AG04450 (cell line): ENCODE measurements at places on chromosomes 4 and X.

DNA sequence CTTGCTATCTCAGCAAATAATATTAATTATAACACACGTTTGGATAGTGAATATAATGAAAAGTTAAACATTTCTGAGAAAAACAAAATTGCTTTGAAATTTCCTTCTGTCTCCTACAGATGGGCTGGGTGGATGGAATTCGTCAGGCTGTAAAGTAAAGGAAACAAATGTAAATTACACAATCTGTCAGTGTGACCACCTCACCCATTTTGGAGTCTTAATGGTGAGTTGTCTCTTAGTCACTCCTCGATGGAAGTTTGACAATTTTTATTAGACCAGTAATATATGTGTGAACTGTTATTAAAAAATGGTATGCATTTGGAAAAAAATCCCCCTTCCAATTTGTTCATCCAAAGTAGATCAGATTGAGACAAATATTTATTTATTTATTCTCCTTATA, 92.5 kb upstream of the BRS3 start:
- no peak for DNase-seq

GRCh38 chr4:119027811-119028210, 107.8 kb upstream of the MYOZ2 start:
- DNase-seq: no peak

DNA sequence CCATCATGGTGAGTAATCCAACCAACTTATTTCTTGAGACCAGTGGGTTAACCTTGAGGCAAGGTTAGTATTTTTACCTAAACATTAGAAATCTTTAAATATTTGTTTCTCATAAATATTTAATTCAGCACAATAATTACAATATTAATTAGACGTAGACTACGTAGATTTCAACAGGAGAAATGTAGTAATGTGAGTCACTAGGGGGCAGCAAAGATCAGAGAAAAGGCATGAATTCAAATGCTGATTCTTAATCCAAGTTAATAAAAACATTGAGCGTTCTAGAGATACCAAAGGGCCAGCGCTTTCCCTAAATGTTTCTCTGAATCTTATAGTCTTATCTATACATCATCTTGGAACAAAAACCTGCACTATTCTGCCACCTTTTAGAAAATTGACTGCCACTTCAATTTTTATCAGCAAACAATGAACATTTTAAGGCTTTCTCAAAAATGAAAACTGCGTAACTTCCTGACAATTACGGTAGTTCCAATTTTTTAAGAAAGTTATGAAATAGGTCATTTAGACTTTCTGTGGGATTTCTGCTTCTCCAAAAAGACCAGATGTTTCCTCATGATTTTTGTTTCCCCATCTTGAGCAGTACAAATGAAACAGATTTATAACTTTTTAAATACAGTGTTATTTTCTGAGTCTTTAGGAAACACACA, 180.7 kb downstream of the GASK1B start:
- peak; percentile 54 for DNase-seq

DNA sequence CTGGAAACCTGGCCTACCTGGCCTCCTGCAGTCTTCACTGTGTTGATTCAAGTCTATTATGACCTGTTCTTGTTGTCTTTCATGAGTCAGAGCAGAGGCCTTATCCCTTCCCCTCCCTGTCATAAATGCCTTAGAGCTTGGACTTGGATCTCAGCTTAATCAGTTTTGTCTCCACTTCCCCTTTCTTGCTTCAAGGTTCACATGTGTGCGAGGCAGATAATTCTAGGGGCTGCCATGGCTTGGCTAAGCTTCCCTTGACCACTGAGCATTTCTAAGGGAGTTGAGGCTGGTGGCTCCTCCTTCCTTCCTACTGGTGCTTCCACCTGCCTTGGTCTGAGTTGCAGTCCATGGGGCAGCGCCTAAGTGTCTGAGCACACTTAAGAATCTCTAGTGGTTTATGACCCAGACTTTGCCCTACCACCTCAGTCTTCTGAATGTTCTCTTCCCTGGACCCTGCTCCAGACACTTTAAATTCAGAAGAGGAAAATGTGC, 1.7 kb upstream of the HEPH start:
- no peak for DNase-seq

GRCh38 chr4:148514581-148514980, 72.4 kb upstream of the NR3C2 start:
- DNase-seq: no peak

- DNase-seq: no peak
These were observed 56.0 kb downstream of the NCAPG start for GRCh38 chr4:17866810-17867209.

GRCh38 chrX:131288738-131289511, at the start of gene IGSF1:
Gene IGSF1 (minus strand): TSS chrX:131289306. CDS start chrX:131286674, 2,632 bp downstream.
- no peak for DNase-seq

GRCh38 chrX:40530509-40530908, 50.3 kb upstream of the ATP6AP2 start:
- DNase-seq: no peak

DNA sequence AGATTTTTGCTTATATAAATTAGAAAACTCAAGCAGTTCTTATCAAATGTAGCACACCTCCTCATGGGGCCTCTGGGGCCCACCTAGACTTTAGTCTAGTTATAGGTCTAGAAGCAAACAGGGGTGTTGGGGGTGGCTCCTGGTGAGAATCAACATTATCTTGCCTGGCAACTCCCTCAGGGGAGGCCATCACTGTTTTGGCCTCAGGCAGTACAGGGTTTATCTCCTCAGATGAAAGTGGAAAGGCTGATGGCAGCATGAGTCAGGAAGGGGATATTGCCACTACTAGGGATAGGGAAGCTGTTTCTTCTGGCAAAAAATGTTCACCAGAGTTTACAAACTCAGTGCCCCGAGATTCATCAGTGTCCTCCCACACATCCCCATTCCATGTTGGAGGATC, 232.4 kb upstream of the BMP3 start:
- DNase-seq: no peak

- no peak for DNase-seq
These were observed 882.9 kb upstream of the SLIT2 start for GRCh38 chr4:19368800-19369199.

GRCh38 chrX:46561824-46562657, 11.5 kb upstream of the CHST7 start:
- DNase-seq: no peak

DNA sequence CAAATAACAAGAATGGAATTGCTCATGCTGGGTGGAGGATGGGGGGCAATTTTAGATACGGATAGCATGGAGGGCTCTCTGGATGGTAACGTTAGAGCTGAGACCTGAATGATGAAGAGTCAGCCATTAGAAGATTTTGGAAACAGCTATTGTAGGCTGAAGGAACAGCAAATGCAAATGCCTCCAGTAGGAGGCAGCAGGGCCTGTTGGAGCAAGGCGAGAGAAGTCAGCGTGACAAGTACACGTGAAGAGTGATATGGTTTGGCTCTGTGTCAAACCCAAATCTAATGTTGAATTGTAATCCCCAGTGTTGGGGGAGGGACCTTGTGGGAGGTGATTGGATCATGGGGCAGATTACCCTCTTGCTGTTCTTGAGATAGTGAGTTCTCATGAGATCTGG, 59.3 kb upstream of the SOD3 start:
- DNase-seq: no peak

- no peak for DNase-seq
These were observed 144.3 kb upstream of the PAQR3 start for GRCh38 chr4:79083406-79084010.

DNA sequence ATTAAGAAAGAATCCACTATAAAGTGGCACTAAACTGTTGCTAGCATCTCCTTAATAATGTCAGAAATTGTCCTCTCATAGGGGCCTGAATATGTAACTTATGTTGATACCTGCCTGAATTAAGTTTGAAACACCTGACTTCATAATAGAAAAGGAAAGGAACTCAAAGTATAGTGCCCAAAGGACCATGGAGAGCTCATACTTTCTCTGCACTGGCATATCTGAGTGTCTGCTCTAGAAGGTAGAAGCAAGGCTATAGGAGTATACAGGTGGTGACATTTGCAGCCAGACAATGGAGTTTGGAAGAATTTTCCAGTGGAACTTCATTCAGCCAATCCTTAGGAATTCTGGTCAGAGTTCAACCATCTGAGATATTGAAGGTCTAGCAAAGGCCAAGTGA, 988.9 kb downstream of the RAB28 start:
- DNase-seq: no peak

DNA sequence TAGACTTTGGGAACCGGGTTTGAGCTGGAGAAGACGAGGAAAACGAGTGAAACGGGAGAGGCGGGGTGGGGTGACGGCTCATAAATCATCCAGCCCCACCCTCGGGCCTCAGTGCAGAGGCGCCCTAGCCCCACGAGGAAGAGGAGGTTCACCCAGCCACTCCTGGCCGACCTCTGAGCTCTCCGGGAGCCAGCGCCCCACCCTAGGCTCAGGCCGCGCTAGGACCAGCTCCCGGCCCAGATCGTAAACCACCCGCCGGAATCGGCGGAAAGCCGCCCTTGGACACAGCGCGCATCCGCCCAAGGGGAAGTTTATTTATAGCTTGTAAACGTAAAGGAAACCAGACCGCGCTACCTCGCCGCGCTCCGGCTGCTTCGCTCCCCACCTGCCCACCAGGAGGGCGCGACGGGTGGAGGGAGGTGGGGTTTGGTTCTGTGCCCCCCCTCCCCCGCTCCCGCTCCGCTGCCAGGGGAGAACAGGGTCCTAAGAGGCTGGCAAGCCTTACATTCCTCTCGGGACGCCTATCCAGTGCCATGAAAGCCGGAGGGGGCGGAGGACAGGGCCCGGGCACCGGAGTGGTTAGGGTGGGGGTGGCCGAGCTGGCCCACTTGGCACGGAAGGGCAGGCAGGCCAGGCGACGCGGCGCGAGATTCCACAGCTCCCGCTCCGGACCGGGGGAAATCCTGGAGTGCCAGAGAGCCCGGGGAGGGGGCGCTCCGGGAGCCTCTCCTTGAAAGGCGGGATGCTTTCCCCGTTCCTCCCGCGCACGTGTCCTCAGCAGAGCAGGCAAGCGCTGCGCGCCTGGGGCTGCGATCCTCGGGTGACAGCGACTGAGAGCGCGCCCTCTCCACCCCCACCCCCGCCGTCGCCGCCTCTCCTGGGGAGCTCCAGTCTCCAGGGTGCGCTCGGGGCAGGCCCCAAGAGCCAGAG, 84.2 kb downstream of the BCOR start:
- no peak for DNase-seq

- no peak for DNase-seq
These were observed 22.8 kb upstream of the MAP7D3 start for GRCh38 chrX:136273986-136274385.

- DNase-seq: no peak
These were observed 452.5 kb downstream of the IL15 start for GRCh38 chr4:142088906-142089305.

DNA sequence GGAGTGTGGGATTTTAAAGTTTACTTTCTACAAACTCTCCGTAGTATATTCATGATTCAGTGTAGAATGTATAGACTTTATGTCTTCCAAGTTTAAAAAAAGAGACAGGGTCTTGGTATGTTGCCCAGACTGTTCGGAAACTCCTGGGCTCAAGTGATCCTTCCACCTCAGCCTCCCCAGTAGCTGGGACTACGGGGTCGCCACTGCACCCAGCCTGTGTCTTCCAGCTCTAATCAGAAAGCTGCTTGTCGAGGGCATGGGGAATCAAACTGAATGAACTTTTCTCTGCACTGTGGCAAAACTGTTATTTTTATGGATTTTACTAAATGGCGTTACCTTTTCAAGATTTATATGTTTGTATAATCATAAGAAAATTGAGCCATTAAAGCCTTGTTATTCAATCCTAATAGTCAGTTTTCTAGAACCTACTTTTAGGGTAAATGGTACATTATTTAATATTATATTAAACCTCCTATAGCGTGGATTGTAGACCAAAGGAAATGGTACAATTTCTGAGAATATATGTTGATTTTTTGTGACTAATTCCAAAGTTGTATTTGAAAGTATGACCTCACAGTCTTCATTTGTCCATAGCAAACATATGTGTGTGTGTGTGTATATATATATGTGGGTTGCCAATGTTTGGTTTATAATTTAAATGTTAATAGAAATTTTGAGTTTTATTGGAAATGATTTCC, 1.1 kb downstream of the BLOC1S4 start:
- DNase-seq: no peak

GRCh38 chrX:150506486-150506885, 61.9 kb upstream of the MTM1 start:
- no peak for DNase-seq

GRCh38 chr4:40056716-40057585, at the start of gene N4BP2:
Gene N4BP2 (plus strand): TSS chr4:40056850. CDS start chr4:40097341, 40,491 bp downstream.
- DNase-seq: peak; percentile 38

DNA sequence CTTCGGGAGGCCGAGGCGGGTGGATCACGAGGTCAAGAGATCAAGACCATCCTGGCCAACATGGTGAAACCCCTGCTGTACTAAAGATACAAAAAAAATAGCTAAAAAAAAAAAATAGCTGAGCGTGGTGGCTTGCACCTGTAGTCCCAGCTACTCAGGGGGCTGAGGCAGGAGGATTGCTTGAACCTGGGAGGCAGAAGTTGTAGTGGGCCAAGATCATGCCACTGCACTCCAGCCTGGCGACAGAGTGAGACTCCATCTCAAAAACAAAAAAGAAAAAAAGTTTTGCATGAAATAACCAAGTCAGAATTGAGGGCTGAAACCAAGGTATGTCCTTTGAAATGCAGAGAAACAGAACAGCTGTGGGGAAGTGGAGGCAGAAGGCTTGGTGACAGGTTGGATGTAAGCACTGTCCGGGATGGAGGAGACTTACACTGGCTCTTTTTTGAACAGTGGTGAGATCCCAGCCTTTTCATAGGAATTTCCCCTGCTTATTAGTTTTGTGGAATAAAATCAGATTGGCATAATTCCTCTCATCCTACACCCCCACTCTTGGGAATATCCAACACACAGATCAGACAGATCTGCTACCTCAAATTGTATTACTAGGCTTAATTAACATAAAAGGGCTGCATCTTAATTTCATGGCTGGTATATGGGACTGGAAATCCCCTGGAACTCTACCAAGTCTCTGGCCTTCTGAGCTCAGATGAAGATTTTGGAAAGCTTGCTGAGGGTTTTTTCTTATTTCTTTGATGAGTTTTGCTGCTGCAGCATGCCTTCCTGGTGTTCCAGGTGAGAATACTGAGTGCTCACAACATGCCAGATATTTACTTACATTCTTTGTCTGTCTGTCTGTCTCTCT, 18.8 kb upstream of the C4orf36 start:
- no peak for DNase-seq

DNA sequence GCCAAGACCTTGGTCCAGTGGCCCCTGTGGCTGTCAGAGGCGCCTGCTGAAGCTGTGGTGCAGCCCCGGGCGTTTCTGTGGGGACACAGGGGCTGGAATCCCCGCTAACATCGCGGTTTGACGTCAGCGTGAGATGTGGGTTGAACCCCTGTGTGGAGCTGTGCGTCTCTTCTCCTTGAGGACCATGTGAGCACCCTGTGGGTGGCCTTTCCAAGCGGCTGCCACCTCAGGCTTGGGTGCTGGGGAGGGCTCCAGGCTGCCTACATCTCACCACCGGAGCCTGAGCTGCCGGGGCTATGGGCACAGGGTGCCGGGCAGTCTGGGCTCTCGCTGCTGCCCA, 27.7 kb downstream of the UVSSA start:
- DNase-seq: no peak

GRCh38 chrX:30513284-30513683, 64.3 kb downstream of the TASL start:
- DNase-seq: no peak

- DNase-seq: no peak
These were observed 211.7 kb upstream of the AGTR2 start for GRCh38 chrX:115958687-115959359.

GRCh38 chr4:123520325-123520724, 123.7 kb downstream of the SPRY1 start:
- no peak for DNase-seq

GRCh38 chrX:129846716-129847115, 3.0 kb upstream of the ZDHHC9 start:
- no peak for DNase-seq
